ENCODE measurements at places on chromosomes 5 and 9. TPM values are rescaled to one million over a fixed set of nuclear protein-coding genes. Genes with fewer than 3 reads are reported as not detected.

TBCA gene
- 106 TPM for total RNA-seq

IFNA2 gene
- total RNA-seq: not detected

CYLC2 gene
- total RNA-seq: not detected

GRCh38 chr9:94974154-94974879 is 247.8 kb downstream of the AOPEP start:
- no peak for DNase-seq

DNA sequence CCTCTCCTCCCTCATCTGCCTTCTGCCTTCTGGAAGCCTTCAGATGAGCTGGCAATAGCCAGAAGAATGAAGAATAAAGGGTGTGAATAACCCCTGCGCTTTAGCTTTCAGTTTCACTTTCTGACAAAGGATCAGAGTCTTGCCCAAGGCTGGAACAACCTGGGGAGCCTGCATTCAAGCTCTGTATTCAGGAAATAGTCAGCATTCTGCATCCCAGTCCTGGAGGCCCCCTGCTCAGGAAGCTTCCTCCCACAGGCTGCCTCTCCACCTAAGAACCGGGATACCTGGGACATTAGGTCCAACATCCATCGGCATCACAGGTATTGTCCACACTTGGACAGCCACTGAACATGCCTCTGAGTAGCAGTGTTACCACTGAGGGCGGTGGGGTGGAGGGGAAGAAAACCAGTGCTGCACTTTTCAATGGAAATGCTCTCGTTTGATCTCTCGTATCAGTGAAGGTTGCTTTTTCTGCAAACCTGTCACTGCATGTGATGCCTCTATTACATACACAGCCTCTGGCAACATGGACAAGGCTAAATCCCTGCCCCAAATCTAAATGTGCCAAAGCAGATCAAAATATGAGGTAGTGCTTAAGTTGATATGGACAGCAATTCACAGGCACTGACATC is 39.8 kb upstream of the ACO1 start:
- no peak for DNase-seq

DNA sequence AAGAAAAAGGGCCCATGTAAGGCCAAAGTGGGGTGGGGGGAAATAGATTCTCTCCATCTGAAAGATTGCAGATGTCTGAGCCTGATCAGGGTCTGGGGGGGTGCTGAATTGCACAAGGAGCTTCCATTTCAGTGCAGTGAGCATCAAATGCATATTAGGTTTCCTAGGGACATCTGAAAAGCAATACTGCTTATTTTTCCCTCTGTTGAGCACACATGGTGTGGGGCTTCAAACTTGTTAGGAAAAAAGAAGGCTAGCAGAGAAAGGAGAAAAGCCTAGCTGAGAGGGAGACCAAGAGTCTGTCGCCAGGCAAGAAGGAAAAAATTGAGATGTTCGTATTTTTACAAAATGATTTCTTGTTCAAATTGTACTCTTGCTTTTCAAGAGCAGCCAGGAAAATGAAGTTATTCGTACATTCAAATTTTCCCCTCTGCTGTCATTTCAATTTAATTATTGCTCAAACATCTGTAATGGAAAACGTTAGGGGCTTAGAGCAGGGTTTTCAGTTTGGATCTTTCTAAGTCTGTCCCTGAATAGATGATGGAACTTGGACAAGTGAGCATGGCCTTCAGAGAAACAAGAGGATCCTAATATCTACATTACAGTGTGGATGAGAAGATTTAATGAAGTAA is 191.9 kb upstream of the GAS1 start:
- DNase-seq: no peak

GRCh38 chr9:107612136-107612535 is 122.6 kb upstream of the KLF4 start:
- peak; percentile 63 for DNase-seq

- DNase-seq: peak; percentile 77
Measured at GRCh38 chr9:82961504-82962125, 101.3 kb downstream of the RASEF start.

DNA sequence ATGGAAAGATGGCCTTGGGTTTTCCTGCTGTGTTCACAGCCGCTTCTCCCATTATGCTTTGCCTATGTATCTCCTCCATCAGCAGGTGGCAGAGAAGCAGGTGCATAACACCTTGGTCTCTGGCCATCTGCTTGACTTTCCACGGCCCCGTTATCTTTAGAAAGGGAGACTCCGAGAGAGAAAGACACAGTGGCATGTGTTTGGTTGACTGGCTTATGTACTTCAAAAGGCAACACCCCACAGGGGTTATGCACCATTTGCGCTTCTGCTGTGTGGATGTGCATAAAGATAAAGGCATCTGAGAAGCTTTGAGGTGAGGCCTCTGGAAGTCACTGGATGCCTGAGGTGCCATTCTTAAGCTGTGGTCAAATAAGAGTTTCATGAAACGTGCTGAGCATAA is 138.4 kb downstream of the EGFLAM start:
- DNase-seq: no peak

DNA sequence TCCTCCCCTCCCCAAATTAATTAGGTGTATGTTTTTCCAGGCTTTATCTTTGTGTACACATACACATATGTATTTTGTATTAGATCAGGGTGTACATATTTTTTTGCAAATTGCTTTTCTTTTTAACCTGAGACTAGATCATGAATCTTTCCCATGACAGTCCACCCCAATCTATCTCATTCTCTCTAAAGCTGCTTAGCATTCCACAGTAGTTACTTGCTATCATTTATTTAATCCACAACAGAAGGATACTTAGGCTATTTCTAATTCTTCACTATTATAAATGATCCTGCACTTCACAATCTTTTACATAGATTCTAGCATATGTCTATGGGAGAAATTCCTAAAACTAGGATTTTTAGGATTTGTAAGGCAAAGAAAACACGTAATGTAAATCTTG is 43.9 kb downstream of the SH3RF2 start:
- no peak for DNase-seq

DNA sequence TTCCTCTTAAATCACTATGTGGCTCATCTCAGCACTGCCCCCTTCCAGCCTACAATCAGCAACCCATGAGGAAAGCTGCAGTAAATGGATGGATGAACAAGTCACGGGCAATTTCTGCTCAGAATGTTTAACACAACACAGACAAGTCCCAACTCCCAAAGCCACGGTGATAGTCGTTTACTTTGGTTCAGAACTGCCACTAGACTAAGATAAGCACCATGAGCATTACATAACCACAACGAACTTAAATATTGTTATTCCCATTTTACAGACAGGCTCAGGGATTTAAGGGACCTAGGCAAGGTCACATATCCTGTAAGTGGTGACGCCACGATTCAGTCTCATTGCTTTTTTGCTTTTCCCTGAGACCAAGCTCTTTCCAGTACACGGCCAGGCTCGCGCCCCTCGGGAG is 2.0 kb upstream of the SMIM27 start:
- no peak for DNase-seq

DNA sequence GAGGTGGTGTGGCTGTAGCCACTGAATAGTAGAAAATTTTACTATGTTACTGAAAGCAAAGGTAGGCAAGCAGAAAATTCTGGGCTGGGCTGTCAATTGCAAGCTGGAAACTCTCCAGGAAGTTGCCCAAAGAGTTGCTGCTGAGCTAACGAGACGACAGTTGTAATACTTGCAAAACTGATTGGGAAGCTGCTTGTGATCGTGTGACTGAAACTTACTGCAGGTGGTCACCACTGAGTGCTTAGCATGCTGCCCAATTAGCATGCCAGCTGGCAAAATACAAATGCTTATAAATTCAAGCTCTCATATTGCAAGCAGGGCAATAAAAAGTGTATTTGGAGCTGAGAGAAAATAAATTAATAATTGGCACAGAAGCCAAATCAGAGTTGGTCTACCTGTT is 758.5 kb upstream of the EDIL3 start:
- DNase-seq: no peak

DNA sequence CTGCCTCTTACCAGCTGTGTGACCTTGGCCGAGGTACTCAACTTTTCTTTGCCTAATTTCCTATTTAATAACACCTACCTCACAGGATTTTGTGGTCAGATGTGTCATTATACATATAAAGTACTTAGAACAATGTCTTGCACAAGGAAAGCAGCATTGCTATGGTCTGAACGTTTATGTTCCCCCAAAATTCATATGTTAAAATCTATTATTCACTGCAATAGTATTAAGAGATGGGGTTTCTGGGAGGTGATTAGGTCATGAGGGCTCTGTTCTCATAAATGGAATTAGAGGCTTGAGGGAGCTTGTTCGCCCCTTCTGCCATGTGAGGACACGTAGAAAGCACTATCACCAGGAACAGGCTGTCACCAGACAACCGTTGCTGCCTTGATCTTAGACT is 10.9 kb upstream of the RNF145 start:
- DNase-seq: no peak

DNA sequence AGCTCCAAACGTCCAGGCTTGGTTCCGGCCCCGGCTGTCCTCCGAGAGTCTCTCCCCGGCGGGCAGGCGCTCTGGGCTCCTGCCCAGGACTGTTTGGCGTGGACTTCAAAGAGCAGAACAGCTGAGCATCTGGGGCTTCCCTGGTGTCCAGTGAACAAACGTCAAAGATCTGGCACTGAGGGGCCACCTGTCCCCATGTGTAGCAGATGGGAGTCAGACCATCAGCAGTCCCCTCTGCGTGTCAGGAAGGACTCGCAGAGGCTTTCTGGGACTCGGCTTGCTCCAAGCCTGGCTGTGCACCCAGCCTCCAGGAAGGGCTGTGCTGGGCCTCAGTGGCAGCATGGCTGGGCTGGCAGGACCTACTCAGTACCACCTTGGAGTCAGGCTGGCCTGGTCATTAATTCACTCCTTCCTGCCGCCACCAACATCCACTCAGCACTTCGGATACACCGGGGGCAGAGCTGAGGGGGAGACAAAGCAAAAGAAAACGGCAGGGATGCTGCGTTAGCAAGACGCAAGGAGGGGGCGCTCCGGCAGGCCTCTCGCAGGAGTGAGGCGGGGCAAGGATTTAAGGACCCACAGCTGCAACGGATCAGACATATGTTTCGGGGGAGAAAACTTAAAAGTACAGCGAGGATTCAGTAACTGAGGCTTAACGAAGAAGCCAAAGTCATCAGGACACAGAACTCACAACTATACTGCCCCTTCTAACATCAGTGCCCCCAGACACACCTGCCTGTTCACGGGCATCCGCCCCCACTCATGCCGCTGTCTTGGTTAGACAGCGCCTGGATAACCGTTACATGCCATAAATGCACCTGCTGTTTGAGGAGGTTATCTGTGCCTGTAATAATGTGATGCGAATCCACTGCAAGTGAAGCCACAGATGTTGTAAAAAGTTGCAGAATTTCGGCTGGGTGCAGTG is 164.5 kb upstream of the PHYKPL start:
- peak; percentile 13 for DNase-seq

- no peak for DNase-seq
Measured at GRCh38 chr9:97802276-97802675, 50.8 kb upstream of the FOXE1 start.

DNA sequence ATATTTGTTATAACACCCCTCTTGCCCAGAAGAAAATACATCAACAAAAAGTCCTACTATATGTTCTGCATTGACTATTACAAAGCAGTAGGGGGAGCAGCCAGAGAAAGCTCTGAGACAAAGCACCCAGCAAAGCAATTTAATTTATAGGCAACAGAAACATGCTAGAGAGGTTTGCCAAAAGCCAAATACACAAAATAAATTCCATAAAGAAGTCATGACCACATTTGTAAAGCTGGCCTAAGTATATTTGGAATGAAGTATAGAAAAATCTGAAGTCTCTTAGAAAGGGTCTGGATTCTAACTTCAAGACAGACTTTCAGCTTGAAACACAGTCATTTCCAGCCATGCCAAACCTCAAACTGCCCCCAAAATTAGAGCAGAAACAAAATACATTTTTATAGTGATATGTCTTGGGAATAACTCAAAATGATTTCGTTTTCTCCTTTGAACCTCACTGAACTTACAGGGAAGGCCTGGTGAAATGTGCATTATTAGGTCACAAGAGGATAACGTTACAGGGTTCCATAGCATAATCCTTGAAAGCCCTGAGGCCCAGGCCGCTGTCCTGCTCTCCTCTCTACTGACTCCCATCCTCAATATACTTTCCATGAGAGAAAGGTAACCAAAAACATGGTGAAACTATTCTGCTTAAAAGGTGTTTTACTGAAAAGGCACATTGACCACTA is 451.8 kb downstream of the RAB3C start:
- no peak for DNase-seq

DNA sequence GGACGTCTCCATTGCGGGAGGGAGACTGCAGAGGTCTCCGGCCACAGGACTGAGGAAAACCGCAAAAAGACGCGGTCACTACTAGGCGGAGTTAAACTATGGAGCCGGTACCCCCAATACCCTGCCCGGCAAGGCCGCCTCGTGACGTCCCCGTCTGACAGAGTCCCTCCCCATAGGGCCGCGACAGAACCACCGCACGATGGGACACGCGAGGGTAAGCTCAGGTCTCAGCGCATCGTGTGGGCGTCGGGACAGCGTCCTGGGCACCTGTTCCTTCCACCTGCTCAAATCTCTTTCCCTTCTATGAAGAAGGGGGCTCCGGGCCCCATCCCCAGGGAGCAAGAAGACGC is 35.2 kb upstream of the GLDC start:
- DNase-seq: peak; percentile 67
